ENCODE measurements at places on chromosomes 12 and 14.

DNA sequence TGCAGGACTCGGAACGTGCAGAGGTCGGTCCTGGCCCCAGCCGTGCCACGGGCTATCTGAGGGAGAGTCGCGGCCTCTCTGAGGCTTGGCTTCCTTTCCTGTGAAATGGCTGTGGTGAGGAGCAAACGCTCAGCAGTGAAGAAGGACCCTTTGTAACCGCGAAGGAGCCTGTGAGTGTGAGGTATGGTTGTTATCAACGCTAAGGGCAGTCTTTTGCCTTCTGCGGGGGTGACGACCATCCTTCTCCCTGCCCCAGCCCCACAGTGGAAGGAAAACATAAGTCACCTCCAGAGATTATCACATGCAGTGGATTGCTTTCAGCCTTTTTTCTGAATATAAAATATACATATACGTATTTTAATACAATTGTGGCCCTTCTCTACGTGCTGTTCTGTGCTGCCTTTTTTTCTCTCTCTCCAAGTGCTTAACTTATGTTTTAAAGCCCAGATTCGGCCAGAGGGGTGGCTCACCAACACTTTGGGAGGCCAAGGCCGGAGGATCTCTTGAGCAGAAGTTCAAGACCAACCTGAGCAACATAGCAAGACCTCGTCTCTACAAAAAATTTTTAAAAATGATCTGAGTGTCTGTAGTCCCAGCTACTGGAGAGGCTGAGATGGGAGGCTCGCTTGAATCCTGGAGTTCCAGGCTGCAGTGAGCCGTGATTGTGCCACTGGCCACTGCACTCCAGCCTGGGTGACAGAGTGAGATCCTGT is 17.4 kb downstream of the TAMALIN start:
- DNase-seq, result no peak

DNA sequence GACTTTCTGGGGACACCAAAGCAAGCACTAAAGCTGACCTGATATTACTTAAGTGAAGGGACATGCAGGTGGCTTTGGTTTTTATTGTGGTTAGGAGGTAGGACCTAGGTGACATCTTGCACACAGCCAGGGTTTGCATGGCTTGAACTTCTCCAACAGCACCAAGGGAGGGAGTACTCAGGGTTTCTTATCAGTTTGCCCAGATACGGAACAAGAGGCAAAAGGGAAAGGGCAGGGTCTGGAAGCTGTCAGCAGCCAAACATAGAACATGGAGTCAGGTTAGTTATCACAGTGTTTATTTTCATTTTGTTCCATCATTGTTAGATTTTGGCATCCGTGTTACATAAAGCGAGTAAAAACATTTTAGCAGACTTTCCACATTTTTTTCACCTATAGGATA is 186.3 kb upstream of the CLEC14A start:
- DNase-seq, result no peak

- DNase-seq, result no peak
Measured at GRCh38 chr14:69501423-69501838, 16.9 kb downstream of the PLEKHD1 start.

DNA sequence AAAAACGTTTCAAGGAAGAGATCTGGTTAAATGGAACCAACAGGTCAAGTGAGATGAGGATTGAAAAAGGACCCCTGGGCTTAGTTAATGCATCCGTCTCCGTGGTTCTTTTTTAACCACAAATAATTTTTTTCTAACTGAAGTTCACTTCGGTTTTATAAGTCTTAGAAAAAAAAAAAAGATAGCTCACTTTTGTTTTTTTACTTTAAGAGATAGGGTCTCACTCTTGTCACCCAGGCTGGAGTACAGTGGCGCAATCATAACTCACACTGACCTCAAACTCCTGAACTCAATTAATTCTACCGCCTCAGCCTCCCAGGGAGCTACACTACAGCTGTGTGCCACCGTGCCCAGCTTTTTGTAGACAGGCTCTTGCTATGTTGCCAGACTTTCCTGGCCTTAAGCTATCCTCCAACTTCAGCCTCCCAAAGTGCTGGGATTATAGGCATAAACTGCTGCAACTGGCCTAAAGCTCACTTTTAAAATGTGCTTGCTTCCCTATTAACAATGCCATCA is 11.8 kb downstream of the HNRNPC start:
- no peak for DNase-seq

DNA sequence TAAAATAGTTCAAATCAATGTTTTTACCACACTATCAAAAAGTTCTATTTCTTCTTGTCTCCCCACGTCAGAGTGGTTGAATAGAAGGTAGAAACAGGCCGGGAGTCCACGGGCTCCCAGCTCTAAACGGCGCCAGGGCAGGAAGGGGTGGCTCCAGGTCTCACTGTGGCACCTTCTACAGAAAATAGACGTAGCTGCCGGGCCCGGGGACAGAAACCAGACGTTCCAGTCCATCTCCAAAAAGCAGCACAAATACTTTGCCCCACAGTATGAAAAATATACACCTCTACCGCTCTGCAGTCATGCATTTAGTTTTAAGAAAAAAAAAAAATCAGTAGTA is 30.9 kb downstream of the CCNK start:
- DNase-seq, result no peak

DNA sequence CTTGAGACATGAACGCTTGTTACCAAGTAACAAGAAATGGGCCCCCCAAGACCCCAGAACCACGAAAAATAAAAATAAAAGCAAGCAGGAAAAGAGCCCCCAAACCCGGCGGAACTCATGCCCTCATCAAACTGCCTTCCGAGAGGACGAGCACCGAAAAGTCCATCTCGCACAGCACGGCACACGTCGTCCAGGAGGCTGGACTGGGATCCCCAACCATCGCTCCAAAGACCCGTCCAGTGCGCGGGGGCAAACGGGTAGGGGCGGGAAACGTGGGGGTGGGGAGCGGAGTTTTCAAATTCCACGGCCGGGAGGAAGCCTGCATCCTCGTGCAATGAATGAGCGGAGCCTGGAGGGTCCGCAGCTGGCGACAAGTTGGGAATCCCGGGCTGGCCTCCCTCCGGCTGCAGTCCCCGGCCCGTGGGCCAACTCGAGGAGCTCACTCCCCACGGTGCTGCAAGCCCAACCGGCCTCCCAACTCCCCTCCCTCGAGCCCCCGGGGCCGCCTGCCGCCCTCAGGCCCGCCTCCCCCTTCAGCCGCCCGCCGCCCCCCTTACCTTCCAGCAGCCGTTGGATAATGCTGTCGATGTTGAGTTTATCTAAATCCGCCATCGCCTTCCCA is 484 bp downstream of the PPP1CC start:
- DNase-seq, result no peak

DNA sequence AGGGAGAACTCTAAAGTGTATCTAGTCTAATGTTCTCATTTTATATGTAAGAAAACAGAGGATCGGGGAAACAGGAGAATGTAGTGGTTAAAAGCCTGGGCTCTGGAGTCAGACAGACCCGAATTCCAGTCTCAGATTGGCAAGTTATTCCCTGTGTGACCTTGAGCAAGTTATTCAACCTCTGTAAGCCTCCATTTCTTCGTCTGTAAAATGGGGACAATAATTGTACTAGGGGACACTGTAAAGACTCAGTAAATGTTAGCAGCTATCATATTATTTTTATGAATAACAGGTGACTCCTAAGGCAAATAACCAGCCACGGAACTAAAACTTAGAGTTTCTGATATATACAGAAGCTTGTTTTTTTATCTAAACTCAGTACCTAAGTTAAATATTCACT is 152.1 kb downstream of the APAF1 start:
- no peak for DNase-seq

- no peak for DNase-seq
Measured at GRCh38 chr14:74469548-74470518, 23.3 kb downstream of the NPC2 start.

DNA sequence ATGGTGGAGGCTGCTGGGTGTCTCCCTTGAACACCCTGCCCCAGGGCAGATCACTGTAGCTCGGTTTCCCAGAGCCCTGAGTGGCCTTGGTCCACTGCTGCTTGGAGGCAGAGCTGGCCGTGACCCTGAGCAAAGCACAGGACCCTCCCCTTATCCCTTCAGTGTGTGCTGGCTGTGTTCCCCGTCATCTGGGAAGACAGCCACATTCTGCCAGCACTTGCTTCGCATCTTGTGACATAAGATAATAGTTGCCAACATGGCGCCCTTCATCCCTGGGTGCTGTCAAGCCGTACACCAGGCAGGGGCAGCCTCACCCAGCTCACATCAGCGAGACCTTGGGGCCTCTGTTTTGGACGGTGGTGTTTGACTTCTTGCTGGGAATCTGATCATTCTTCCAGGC is 12.1 kb upstream of the ALDH2 start:
- no peak for DNase-seq

GRCh38 chr14:90535556-90536090 is 138.8 kb downstream of the CALM1 start:
- no peak for DNase-seq

GRCh38 chr12:121413917-121414316 is 14.0 kb downstream of the RNF34 start:
- DNase-seq, result no peak

DNA sequence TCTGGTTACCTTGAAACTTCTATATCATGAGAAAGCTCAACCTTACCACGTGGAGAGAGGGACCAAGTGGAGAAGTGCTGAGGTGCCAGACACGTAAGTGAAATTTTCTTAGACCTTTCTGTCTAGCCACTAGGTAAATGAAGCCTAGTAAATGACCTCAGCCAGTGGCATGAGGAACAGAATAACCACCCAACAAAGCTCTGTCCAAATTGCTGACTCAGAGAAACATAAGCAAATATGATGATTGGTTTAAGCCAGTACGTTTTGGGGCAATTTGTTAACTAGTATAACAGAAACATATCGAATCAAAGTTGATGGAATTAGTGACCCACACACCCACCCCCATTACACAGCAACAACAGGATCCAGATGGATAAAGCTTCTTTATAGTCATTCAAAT is 75.2 kb upstream of the MAX start:
- DNase-seq, result no peak

DNA sequence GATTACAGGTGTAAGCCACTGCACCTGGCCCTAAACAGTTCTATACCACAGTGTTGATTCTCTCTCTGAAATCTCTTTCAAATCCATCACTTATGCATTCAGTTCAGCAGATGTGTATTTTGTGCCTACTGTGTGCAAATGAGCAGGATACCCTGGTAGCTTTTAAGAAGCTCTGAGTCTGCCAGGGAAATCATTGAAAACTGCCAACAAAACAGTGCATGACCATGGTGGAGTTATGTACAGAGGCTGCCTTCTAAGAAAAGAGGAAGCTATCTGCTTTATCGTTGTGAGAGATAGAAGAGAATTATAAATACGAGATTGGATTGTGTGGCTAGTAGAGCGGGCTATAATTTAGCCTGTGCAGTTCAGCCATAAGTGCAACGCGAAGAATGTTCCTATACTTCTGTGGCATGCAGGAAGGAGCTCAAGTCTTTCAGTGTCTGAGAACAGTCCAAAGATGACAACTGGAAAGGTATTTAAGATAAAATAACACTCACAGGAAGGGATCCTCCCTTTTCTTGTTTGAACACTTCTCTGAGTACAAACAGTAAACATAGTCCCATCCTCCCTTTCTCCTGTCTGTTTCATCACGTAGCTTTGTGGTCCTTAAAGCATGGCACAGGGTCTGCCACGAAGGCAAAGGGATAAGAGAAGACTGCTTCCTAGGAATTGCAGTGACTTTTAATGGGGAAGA is 4.3 kb downstream of the DIP2B start:
- DNase-seq, result no peak

DNA sequence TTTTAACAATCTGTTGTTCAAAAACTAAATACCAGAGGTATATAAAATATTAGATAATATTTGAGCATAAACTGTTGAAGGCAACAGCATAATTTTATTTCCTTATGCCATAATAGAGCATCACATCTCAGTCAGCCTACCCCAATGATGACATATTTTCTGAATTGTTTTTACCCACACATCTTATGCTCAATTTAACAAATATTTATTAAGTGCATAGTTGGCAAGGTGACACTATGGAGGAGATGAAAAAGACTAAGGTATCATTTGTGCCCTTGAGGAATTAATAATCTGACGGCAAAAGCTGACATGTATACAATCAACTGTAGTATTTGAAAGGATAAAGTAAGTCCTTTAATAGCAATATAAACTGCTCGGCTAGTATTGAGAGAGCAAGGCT is 102.4 kb downstream of the SYT1 start:
- DNase-seq, result no peak

DNA sequence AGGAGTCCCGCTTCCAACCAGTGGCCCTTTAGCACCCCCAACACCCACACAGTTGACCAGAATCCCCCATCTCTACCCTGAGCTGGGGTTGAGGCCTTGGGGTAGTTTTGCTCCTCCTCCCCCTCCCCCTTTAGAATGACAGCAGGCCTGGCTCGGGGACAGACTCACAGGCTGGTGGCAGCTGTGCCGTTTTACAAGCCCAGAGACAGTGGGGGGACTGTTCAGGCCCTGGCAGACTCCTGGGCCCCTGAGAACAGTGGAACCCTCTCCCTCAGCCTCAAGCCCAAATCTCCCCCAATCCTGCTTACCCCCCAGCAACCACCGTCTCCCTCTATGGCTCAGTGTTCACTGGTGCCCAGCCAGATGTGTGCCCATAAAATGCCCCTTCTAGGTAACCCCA is 10.1 kb downstream of the TMEM119 start:
- no peak for DNase-seq

DNA sequence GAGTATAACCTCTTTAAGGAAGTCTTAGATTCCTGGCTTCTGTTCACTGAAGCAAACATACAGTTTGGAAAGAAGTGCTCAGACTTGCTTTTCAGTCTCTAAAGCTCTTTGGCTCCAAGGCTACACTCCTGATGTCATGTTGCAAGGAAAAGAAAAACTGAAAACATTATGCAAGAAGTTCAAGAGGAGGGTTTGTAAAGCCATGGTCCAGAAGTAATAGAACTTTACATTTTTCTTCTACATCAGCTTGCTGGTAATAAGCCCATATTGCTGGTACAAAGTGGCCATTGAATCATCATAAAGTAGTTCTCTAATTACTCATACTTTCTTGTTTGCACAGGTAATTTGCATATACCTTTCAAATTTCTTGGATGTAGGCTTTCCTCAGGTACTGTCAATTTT is 83.6 kb downstream of the BBS10 start:
- DNase-seq, result no peak

DNA sequence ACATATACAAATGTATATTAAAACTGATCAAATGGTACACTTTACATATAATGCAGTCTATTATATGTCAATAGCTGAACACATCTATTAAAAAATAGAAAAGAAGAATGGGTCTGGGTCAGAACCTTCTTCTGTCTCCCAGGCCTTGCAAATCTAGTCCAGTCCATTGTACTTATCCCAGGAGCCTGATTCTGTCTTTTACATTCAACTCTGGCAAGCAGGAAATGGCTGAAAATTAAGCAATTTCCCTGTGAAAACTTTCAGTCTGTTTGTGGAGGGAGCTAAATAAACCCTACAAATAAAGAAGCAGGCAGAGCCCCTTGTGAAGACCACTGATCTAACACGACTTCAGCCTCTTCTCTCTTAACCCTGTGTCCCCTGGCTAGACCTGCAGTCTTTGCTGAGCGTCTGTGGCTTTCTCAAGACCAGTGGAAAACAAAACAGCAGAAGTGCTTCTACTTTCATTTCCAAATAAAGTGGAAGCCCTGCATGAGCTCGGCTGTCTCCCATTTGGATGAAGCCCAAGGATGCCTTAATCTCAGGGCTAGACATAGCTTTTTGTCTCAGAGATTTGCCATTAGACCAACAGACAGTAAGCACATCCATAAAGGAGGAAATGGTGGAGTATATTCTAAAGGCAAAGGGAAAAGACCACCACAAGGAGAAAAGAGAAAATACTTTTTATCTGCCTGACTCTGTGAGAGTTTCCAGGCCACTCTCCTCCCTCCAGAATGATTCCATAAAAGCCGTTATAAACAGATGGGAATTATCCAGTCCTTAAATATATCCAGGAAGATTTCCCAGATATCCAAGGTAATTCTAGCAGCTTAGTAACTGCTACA is 48.2 kb downstream of the CRACR2A start:
- no peak for DNase-seq

- DNase-seq, result no peak
Measured at GRCh38 chr12:51729331-51729730, 119.2 kb downstream of the FIGNL2 start.

All from memory B cell (primary cell).